A549 treated with CpdA at 1 μM for 4 hours (cell line): ENCODE measurements at places on chromosomes 6 and 20. TPM values are rescaled to one million over a fixed set of nuclear protein-coding genes. Genes with fewer than 3 reads are reported as not detected.

MCCD1 gene
- total RNA-seq: not detected in 5 replicates

PDYN gene
- 0.03 TPM in 1 of 5 replicates, not detected in the others for total RNA-seq

ABHD16A gene
- total RNA-seq: 15.6 to 21.2 TPM (median 19.2 TPM) in 5 replicates

SCUBE3 gene
- 0.05 to 0.12 TPM (median 0.07 TPM) in 5 replicates for total RNA-seq

SH3BGRL2 gene
- total RNA-seq: 0.27 to 0.35 TPM (median 0.31 TPM) in 5 replicates

AGER gene
- total RNA-seq: 1.2 to 2.3 TPM (median 1.7 TPM) in 5 replicates

CFB gene
- total RNA-seq: 1.4 to 3.1 TPM (median 2.1 TPM) in 5 replicates

PNLDC1 gene
- total RNA-seq: 0.11 TPM in 1 of 5 replicates, not detected in the others

IRF4 gene
- 0.08 to 0.30 TPM (median 0.14 TPM) in 5 replicates for total RNA-seq

SLC22A7 gene
- not detected in 5 replicates for total RNA-seq
